ENCODE measurements at places on chromosomes 2 and 18.

- DNase-seq: no peak
Measured at GRCh38 chr2:55761526-55761925, 67.9 kb upstream of the PNPT1 start.

GRCh38 chr2:209592106-209592505 lies 168.3 kb downstream of the MAP2 start:
- DNase-seq: no peak

GRCh38 chr2:170215021-170215420 lies 37.1 kb downstream of the MYO3B start:
- DNase-seq: no peak

DNA sequence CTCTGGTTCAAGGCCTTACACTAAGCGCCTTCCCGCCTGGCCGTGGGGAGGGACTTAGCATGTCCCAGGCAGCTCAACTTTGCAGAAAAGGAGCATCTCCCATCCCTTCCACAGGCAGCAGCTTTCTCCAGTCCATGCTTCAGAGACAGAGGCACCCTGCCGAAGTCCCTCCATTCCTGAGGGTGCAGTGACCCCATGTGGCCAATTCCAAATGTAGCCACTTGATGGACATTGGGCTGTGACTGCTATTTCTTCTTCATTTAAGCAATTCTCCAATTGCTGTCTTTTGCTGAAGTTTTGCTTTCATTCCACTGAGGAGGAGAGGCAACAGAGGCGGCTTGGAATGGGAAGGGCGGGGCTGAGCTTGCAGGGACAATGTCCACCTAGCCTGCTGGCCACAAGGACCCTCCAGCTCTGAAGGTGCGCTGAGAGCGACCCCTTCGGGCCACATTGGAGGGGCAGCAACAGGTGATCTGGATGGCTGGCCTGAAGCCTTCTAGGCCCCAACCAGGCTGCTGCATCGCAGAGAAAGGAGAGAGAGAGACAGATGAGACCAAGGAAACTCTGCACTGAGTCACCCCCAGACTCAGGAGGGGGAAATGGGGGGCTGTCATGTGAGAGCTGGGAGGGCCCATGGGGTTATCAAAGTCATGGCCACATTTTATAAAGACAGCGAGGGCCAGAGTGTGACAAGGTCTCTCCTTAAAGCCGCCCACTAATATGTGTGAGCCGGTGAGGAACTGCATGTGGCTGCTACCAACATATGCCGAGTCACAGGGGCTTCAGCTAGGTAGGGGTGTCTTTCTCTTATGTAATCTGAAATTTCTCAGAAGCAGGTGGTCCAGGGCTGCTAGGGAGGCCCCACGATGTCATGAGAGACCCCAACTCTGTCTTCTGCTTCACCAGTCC lies 61.3 kb downstream of the LONRF2 start:
- no peak for DNase-seq

- no peak for DNase-seq
Measured at GRCh38 chr18:79520478-79521390, 125.0 kb downstream of the NFATC1 start.

DNA sequence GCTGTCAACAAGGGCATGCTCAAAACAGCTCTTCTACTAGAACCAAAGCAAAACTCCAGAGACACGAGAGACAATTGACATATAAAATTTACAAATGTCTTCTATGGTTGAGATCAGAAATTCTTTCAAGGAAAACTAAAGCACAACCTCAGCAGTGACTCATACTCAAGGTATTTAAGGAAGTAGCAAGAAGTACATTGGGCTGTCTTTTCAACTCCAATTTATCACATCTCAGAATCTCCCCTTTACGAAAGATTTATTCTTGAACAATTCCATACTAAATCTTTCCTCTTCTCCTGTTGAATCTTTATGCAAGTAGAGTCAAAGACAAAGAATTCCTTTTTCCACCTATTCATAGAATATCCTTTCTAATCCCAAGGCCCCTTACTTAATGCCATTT lies 324.0 kb downstream of the IRS1 start:
- no peak for DNase-seq

DNA sequence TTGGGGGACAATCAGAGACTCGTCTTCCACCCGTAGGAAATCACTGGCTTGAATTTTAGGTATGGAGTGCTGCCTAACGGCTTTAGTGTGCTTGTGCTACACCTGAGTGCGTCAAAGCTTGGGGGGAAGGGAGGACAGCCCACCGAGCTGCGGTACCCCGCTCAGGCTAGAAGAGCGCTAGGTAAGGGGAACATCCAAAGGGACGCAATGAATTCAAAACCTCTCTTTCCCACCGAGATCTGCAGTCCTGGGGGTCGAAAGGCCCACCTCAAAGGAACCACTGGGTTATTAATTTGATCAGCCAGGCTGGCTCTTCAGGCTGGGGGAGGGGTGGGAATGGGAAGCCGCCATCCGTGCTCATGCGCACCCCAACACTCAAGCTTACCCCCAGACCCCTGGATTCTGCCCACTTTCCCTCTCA lies 2.7 kb downstream of the EPHA4 start:
- DNase-seq: no peak

DNA sequence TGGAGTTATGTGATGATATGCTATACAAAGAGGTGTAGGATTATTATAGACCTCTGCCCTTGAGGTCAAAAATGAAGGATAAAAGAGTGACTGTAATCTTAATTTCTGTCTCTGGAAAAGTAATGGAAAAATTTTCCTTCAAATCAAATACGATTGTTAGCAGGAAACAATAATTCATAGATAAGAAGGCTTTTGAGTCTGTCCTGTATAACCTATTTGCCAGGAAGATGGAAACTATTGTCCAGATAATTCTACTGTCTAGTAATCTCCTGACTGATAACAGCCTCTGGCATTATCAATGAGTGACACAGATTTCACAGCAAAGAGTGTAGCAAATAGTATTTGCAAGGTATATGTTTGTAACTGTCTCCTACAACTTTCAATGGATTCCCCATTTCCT lies 307.8 kb downstream of the MTX2 start:
- no peak for DNase-seq

DNA sequence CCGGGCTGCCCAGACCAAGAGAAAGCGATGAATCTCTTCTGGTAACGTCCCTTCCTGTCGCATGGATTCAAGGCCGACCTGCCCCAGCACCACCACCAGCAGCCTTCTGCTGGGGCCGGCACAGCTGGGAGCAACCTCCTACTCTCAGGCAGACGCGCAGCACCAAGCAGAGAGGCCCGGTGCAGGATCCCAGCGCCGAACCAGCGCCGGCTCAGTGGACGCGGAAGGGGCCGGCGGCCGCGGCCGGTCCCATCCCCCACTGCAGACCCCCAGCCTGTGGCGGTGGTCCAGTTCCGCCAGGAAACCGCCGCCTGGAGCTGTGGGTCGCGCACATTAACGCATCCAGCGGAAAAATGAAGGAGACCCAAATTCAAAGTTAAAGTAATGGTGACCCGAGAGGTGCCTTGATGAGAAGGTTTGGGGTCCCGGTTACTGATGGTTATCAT lies 525 bp upstream of the MAL start:
- DNase-seq: no peak

- no peak for DNase-seq
Measured at GRCh38 chr18:4453567-4453873, 1.6 kb downstream of the DLGAP1 start.

DNA sequence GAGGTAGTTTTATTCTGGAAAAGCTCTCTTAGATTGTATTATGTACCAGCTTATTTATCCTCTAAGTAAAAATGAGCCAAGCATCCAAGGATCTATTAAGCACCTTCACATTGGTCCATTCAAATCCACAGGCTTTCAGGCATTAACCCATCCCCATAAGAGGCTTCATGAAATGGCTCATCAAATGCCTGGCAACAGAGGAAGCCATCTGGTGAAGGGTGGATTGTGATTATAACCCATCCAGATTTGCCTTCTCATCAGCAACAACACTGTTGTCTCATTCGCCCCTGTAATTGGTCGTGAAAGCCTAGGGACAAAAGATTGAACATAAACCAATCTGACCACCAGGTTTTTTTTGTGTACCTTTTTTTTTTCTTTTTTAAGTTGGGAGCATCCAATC lies 134.3 kb upstream of the TACR1 start:
- no peak for DNase-seq

DNA sequence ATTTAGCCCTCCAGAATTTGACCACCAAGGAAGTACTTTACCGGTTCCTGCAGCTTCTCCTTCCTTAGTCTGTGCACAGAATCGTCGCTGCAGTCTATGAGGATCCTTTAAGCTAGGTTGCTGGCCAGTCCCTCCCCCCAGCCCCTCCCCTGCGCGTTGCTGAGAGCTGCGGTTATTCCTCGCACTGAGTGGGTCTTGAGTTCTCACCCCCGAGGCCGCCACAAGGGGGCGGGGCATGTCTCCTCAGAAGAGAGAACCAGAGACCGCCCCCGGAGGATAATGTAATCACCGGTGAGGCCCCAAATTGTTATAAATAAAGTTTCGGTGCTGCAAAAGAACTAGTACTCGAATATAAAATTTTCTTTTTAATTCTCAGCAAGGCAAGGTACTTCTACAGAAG lies 1184.9 kb upstream of the CDH2 start:
- no peak for DNase-seq

DNA sequence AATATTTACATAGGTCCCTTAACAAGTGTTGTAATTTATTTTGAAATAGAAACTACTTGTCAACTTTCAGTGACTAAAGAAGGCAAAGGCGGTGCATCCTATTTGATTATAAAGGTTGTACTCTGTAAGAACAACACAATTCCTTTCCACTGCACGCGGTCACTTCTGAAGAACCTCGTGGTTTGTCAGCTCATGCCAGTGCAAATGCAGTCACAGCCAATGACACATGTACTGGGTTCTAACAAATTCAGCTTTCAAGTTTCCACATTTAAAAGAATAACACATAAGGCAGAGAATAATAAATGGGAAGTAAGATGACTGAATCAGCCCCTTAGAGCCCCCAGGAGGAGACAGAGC lies 39.7 kb downstream of the CYB5A start:
- DNase-seq: no peak

- DNase-seq: no peak
Measured at GRCh38 chr2:221851531-221852045, 279.5 kb upstream of the EPHA4 start.

DNA sequence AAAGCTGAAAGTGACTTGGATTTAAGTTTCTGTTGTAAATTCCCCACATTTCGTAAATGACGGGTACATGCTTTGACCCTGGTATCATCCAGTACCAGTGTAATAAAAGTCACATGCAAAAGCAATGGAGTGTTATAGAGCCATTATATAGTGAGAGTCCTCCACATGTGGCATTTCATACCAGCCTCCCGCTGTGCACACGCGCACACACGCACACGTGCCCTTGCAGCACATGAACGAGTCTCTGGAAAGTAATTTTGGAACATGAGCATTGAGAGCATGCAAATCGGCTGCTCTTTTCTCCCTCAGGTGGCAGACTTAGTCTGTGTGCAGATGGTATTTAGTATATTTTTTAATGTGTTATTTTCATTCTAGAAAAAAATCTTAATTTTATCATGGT lies 198.1 kb downstream of the ZNF407 start:
- DNase-seq: no peak

- no peak for DNase-seq
Measured at GRCh38 chr2:85810371-85811179, 56.8 kb downstream of the ATOH8 start.

GRCh38 chr2:165833156-165833555 lies 39.1 kb upstream of the GALNT3 start:
- DNase-seq: no peak

DNA sequence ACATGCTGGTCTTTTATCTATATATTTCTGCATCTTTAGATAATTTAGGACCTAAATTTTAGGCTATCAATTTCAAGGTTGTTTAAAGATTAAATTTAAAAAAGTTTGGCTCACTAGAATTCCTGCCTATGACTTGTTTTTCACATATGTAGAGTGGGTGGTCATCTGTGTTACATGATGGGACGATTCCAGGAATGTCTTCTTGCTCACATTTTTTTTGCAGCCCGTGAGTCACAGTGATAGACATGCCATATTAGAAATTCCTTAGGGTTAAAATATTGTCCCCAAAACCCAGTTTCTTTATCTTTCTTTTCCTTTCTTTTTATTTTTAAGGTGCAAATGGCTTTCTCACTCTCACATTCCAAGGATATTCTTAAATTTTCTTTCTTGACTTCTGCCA lies 652.0 kb downstream of the PLCL1 start:
- no peak for DNase-seq

- no peak for DNase-seq
Measured at GRCh38 chr18:47737198-47737830, 193.1 kb downstream of the SMAD2 start.

GRCh38 chr2:64284751-64285150 lies 140.5 kb upstream of the PELI1 start:
- no peak for DNase-seq
